ENCODE measurements at places on chromosomes 13 and 19. TPM values are rescaled to one million over a fixed set of nuclear protein-coding genes. Genes with fewer than 3 reads are reported as not detected.
A peak's percentile ranks its signal among the peaks of the same experiment; 100 is the strongest.

ZNF429 gene
- total RNA-seq, result 5.3 TPM

C5AR2 gene
- not detected for total RNA-seq

KLK14 gene
- total RNA-seq, result not detected

KLK4 gene
- total RNA-seq, result not detected

NDFIP2 gene
- 25.8 TPM for total RNA-seq

PABPC3 gene
- under 0.01 TPM for total RNA-seq

GRCh38 chr19:37964109-37964508, 57.1 kb downstream of the SIPA1L3 start:
- peaks cover 23% of the 10 kb centered on the region for H3K4me1 ChIP-seq
- no peak overlapping the region for H3K27ac ChIP-seq
- H3K27me3 ChIP-seq, result no peaks in the 10 kb centered on the region
- H3K36me3 ChIP-seq, result no peaks in the 10 kb centered on the region
- no peak overlapping the region for H3K4me3 ChIP-seq

DNA sequence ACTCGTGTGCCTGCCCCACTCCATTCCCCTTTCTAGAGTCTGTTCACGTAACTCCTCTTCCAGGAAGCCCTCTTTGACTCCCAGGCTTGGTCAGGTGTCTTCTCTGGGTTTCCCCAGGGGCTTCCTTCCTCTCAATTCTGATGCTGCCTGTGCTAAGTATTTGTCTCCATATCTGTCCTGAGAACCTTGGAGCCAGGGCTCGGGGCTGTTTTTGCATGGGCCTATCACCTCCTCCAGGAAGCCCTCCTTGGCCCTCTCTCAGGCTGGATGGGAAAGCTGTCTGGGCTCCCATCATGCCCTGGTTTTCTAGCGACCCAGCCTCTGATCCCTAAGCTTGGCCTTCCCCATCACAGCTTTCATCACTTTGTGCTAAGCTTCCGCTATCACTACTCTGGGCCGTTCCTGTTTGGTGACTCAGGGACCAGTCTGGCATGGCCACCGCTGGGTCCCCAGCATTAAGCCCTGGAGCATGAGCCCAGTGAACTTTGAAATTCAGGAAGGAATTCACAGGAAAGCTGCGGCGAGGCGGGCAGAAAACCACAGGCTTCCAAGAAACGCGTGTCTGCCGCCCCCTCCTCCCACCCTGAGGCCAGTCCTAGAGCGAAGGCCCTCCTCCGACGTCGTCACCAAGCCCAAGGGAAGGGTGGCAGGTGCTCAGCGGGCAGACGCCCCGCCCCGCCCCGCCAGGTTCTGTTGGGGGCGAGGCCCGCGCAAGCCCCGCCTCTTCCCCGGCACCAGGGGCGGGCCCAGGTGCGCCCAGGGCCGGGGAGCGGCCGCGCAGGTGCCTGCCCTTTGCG, 486 bp upstream of the SPINT2 start:
- DNase-seq, result peak; percentile 45
- peaks cover 10% of the 10 kb centered on the region for H3K4me1 ChIP-seq
- H3K36me3 ChIP-seq, result no peaks in the 10 kb centered on the region
- H3K27me3 ChIP-seq, result no peaks in the 10 kb centered on the region

DNA sequence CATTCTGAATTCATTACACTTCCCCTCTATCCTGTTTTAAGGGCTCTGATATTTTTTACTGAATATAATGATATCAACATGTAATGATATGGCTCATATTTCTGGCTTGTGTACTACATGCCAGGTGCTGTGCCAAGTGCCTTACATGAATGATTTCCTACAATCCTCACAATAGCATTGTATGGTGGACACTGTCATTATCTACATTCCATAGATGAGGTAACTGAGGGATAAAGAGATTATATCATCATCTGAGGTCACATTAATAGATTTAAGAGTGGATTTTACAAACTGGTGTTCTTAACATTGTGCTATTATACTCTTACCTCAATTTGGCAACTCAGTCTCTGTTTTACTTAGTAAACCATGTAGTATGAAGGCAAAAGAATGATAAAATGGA, 502.0 kb downstream of the LIG4 start:
- no peak for DNase-seq
- H3K27me3 ChIP-seq, result no peaks in the 10 kb centered on the region
- H3K36me3 ChIP-seq, result no peaks in the 10 kb centered on the region

GRCh38 chr13:66612983-66613382, 617.2 kb downstream of the PCDH9 start:
- DNase-seq, result no peak
- no peaks in the 10 kb centered on the region for H3K27me3 ChIP-seq
- no peak overlapping the region for H3K4me3 ChIP-seq
- no peaks in the 10 kb centered on the region for H3K4me1 ChIP-seq
- H3K36me3 ChIP-seq, result no peaks in the 10 kb centered on the region
- H3K27ac ChIP-seq, result no peak overlapping the region

DNA sequence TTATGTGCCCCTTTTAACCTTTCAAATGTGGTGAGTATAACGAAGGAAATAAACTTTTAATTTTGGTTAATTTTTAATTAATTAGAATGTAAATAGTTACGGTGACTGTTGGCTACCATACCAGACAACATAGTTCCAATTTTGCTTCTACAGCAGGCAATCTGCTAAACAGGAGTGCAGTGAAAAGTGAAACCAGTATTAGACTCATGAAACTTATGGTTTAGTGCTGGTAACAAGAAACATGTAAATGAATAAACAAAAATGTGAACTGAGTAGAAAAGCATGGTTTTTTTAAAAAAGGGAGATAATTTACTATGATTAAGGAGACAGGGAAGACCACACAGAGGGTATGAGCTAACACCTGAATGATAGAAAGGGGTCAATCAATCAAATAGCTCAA, 478.4 kb downstream of the PCDH9 start:
- H3K36me3 ChIP-seq, result no peaks in the 10 kb centered on the region
- H3K27me3 ChIP-seq, result no peaks in the 10 kb centered on the region
- no peaks in the 10 kb centered on the region for H3K4me1 ChIP-seq
- no peak for DNase-seq

DNA sequence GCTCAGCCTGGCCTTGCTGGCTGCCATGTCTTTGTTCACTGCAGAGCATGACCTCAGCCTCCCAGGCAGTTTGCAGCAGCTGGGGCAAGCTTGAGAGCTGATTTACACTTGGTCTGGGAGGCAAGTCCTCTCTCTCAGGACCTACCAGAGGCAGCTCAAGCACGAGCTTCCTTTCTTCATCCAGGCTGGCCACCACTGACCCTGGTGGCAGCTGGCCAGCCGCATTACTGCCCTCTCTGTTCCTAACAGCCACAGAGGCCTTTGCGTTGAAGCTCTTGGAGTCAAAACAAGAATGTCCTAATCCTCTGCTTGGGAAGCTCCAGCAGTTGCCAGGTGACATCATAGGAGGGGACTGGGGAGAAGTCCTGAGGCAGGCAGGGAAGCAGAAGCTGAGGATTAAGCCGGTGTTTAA, 85.7 kb downstream of the NUFIP1 start:
- H3K36me3 ChIP-seq, result no peaks in the 10 kb centered on the region
- H3K4me1 ChIP-seq, result peaks cover 27% of the 10 kb centered on the region
- H3K4me3 ChIP-seq, result no peak overlapping the region
- H3K27ac ChIP-seq, result peak overlapping the region; percentile 63
- DNase-seq, result peak; percentile 84

DNA sequence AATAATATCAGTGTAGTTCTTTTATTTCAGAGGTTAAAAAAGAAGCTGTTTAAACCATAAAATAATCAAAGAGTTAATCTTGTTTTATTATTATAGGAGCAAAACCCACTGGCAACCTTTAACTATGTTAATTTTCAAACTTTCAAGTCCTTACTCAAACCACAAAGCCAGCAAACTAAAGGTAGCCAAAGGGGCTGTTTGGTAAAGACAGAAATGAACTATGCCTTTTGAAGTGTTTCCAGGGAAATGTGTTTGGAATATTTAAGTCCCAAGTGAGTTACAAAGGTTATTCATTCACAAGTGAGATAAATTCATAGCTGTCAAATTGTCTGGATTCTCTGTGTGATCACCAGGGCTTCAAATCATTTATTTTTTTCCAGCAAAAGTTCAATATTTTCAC, 264.7 kb downstream of the MZT1 start:
- H3K4me3 ChIP-seq, result no peak overlapping the region
- H3K27ac ChIP-seq, result no peak overlapping the region
- H3K4me1 ChIP-seq, result no peaks in the 10 kb centered on the region
- no peaks in the 10 kb centered on the region for H3K36me3 ChIP-seq
- H3K27me3 ChIP-seq, result no peaks in the 10 kb centered on the region

DNA sequence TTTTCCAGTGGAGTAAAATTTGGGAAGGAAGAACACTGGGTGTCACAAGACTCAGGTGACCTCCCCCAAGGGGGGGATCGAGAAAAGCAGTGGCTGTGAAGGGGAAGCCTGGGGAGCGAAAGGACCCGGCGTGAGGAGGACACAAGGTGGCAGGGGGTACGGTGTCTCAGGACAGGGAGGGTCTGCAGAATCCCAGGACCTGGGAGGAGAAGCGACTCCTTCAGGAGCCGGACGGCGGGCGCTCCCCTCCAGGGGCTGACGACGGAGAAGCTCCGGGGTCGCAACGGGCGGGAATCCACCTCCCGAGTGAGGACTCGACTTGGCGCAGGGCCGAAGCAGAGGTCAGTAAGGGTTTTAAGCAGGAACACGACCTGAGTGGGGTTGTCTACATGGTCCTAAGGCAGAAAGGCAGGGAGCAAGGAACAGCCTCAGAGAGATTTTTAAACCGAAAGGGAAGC, 529 bp downstream of the ZNF836 start:
- DNase-seq, result no peak
- peaks cover 9% of the 10 kb centered on the region for H3K36me3 ChIP-seq
- H3K4me3 ChIP-seq, result peak overlapping the region; percentile 90

DNA sequence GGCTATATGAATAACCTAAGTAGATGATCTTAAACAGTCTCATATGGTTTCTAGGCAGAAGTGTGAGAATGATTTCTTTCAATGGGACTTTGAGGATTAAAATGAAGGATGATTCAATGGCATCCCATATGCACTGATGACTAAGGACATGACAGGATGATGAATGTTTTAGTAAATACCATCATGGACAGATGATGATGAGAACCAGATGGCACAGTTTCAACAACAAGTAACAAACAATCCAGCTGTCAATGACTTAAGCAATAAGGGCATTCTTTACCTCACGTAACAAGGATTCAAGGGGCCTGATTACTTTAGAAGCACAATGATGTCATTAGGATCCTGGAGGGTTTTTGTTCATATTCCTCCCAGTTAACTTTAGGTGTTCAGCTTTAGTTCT, 2678.4 kb downstream of the PCDH9 start:
- peak; percentile 62 for DNase-seq
- H3K36me3 ChIP-seq, result no peaks in the 10 kb centered on the region
- H3K4me3 ChIP-seq, result no peak overlapping the region
- H3K27ac ChIP-seq, result no peak overlapping the region
- no peaks in the 10 kb centered on the region for H3K4me1 ChIP-seq

Data from IMR-90 (cell line).